ENCODE measurements at places on chromosomes 7 and 10.

DNA sequence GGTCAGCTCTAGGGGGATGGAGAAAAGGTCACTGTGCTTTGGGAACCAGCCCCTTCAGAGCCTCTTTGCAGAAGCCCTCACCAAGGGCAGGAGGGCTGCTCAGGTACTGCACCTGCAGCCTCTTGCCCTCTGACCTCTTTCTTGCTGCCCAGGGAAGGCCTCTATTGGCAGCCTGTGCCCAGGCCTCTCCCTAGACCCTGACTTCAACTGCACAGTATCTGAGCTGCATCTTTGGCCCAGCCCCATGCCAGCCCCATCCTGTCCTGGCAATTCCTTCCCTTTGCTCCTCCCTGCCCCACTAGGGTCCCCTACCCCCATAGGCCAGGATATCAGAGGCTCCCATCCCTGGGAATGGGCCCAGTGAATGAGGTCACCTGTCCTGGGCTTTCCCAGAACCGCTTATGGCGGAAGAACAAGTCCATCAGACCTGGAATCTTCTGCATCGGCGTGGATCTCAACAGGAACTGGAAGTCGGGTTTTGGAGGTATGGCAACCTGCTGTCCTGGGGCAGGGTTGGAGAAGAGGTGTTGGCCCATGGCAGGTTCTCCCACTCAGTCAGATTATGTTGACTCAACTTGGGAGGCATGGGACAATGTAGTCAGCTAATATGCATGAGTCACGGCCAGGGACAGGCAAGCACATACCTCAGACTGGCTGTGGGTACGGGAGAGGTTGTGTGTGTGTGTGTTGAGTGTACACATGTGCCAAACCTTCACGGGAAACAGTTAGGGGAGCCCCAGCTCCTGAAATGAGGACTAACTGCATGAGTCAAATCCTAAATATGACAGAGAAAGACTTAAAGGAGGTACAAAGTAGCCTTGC lies 17.1 kb upstream of the CPA1 start:
- peak; percentile 96 for DNase-seq

GRCh38 chr10:102657984-102658724 lies 13.9 kb downstream of the TRIM8 start:
- DNase-seq: peak; percentile 78

- peak; percentile 50 for DNase-seq
Observed at GRCh38 chr10:99396471-99396870, 34.0 kb downstream of the GOT1 start.

DNA sequence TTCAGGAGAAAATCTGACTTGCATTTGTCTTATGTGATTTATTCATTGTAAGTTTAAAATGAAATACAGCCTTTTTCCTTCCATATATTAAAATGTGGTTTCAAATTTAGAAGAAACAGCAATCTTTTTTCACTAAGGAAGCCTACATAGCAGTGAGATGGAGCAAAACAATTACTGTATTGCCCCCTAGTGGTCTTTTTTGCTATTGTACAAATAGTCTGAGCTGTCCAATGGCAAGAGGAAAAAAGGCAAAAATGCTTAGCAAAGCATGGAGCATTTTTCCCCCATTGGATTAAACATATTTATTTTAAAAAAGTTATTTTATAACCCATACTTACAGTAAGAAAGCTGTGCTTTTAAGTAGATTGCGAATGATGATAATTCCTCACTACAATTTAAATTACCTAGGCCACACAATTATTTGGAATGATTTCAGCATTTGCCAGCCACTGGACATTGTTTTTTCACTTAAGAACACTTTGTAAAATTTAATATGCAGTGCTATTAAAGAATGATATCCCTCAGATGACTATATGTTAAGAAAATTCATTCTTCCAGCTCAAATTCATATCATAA lies 119.5 kb downstream of the CPED1 start:
- DNase-seq: peak; percentile 71

DNA sequence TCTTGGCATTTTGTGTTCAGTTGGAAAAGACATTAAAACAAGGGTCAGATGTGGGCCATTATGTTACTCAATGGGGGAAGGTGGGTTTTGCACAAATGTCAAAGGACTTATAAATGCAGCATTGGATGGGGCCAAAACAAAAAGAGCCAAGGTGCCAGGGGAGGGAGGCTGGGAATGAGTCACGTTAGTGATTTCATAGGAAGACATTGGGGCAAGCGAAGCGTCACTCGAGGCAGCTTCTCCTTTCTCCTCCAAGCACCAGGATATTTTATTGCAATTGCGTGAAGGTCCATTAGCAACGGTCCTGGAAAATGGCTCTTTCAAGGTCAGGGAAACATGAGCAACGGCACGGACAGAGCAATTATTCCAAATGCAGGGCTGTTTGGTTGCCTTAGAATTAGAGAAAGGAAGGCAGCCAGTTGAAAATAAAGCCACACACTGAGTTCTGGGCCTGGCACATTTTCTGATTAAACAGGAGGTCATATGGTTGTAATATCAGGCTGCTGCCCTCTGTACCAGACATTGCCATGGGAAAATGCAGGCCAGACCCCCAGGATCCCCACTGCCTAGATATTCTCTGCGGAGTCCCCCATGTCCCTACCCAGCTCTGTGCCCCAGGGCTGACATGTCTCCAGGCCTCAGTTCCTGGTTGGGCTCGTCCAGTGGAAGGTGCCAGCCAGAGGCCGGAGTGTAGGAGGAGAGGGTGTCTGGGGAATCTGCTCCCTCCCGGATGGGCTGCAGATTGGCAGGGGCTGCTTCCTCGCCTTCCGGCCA lies 63.3 kb upstream of the NANOS1 start:
- no peak for DNase-seq

Measured in iris pigment epithelial cell (primary cell).